RWPE2 (cell line): ENCODE measurements at places on chromosomes 16 and 17.

DNA sequence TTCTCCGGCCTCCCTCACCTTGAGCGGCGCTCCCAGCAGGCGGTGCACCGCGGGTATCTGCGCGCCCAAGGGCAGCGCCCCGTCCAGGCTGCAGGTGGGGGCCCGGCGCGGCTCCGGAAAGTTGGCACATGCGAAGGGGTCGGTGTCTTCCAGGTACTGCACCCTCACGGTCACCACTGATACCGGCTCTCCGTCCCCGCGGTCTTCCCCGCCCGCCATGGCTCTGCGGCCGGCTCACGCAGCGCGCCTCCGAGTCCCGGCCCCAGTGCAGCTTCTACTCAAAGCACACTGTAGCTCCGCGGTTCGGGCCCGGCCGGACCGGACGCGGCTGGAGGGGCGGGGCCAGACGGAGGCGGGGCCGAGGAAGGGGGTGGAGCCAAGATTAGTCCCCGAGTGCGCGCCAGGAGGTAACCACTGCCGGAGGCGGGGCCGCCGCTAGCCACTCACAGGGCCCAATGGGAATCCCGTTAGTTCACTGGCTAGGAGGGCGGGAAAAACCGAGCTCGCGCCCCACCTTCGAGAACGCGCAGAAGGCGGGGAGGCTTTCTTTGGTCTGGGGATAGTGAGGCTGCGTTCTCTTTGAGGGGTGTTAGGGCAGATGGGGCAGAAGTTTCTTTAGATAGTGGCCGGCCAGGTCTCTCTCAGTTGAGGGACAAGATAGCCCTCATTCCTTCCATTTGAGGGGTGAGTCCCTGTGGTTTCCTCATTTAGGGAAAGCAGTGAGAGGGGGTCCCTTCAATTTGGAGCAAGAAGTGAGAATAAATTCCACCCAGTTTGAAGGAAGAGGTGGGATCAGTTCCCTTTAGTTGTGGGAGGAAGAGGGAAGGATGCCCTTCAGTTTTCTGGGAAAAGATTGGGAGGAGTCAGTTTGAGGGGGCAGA, at the start of gene FHOD1:
FHOD1 (minus strand) TSS at position 290 of the 881 bp plus-strand sequence; CDS start at position 219, 71 bp downstream.
- DNase-seq: peak; percentile 99

DNA sequence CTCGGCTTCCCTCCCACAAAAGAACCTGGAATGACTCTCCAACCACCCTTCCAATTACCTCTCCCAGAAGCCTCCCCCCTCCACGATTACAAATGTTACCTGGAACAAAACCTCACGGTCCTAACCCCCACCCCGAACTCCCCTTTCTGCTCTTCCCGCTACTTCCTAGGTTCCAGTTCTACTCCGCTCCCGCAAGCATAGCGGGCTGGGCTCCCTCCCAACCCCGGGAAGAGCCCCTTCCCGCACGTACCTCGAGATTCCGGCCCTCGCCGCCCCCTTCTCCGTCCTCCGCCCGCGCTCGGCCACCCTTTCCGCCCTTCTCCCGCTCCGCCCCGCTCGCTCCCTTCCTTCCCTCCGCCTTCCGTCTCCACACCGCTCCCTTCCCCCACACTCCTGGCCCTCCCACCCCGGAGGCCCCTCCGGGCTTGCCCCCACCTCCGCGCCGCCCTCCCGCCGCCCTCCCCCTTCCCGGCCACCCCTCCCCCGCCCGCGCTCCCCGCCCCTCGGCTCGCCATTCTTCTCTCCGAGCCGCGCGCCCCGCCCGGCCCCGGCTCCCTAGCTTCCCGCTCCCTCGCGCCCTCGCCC, 457 bp downstream of the CHTF8 start:
- peak; percentile 90 for DNase-seq

GRCh38 chr17:67479148-67479547, 102.1 kb downstream of the PITPNC1 start:
- DNase-seq: no peak

DNA sequence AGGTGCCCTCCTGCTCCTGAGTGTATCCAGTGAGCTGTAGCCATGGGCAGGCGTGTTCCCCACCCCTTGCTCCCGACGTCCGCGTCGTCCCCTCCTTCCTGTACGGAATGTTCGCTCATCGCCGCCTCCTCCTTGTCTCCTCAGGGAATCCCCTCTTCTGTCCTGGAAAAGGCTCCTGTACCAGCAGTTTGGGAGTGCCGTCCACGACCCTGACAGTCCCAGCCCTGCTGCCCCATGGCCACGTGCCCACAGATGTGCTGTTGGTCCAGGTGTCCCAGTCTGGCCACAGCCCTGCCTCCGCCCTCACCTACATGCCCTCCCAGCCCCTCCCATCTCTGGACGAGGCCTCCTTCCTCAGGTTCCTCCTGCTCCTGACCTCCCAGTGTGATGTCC, 30.2 kb downstream of the OR1D5 start:
- no peak for DNase-seq

DNA sequence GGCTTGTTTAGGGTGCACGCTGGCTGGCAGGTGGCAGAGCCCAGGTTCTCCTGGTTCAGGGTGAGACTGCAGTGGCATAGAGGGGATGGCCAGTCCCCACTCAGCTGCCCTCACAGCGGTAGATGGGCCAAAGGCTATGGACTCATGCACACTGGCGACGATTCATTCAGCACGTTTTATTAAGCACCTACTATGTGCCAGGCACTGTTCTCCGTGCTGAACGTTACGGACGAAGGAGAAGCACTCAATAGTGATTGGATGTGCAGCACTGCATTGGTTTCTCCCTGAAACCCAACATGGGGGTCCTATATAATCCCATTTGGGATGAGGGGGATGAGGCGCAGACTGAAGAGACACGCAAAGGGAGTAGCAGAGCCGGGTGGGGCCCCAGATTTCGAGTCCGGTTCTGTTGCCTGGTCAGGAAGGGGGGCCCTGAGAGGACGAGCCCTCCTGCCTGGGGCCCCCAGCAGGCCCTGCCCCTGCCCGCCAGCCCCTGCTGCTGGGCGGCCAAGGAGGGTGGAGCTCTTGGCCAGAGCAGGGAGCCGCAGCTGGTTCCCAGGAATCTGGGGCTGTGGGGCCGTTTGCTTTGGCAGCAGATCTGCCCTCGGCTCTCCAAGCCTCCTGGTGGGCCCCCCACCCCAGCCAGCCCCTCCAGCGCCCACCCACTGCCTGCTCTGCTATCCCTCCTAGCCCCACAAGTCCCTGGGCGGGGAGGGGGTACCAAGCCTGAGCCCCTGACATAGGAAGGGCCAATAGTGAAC, 8.8 kb downstream of the GLIS2 start:
- peak; percentile 55 for DNase-seq

- no peak for DNase-seq
Observed at GRCh38 chr17:77526728-77527350, 386.1 kb downstream of the SEC14L1 start.

- DNase-seq: no peak
Observed at GRCh38 chr16:88131256-88131655, 180.0 kb downstream of the BANP start.

- no peak for DNase-seq
Observed at GRCh38 chr17:43587647-43588046, 41.5 kb upstream of the ETV4 start.

DNA sequence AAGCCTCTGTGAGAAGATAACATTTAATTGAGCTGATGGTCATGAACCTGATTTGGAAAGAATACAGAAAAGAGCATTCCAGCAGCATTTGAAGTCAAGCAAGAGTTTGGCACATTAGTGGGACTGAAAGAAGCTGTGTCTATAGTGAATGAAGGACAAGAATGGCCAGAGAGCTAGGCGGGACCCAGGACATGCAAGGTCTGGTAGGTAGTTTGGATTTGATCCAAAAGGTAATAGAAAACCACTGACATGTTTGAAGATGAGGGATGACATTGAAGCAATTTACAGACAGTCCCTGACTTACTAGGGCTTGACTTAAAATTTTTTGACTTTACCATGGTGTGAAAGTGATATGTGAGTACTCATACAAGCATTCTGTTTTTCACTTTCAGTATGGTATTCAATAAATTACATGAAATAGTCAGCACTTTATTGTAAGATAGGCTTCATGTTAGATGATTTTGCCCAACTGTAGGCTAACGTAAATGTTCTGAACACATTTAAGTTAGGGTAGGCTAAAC, 7.6 kb downstream of the CYB5B start:
- no peak for DNase-seq

GRCh38 chr17:2178798-2179501, 124.0 kb downstream of the HIC1 start:
- DNase-seq: no peak

DNA sequence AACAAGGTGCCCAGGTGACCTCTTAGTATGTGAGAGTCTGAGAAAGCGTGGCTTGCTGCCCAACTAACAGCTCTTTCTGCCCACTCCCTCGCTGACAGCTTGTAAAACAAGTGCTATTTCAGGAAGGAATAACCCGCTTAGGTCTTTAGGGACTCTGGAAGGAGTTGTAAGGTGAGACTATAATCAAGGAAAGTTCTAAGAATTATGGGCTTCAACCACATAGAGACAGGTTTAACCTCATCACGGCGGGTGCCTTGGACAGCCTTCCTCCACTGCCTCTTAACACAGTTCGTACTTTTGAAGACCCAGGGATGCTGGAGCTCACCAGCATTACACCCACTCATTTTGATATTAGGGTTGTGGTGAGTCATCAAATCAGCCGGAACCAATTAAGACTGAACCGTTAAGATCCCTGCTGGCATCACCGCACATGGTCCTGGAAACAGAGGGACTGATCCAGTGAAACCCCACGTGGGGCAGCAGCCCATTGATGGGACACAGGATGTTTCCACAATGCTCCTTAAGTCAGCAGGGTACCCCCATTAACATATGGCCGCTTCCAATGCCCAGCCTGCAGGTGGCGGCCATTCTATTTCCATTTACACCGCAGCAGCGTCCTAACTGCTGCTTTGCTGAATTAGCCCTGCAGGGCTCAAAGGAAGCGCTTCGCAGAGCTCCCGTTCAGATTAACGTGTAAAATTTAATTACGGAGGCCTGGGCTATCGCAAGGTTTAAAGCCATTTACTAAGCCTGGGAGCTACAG, 176.6 kb upstream of the SDK2 start:
- DNase-seq: peak; percentile 25

DNA sequence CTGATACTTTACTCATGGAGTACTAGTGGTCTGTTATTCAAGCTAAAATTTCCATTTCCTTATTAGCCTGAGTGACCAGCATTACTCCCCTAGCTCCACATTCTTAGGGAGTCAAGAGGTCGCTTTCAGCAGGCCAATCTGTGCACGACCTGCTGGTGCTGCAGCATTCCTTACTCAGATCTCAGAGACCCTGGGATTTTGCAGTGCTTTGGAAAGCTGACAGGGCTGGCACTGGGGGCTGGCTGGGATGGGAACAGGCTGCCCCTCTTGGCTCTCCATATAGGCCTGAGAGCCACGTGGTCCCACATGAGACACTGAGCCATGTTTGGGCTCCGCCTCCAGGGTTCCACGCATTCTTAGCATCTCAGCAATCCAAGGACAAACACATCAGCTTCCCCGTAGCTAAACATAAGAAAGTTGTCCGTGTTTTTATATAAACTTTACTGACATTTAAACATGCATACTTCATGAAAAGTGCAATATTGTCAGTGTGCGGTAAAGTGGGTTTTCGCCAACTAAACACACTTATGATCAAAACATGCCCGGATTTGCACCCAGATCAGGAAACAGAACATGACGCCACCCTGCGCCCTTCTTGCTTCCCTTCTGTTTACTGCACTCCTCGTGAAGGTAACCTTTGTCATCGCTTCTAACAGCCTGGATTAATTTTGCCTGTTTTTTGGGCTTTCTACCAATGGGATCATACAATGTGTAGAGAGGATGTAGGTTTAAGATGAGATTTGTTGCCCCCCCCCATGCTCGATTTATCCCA, 254.5 kb upstream of the CACNG5 start:
- DNase-seq: no peak

GRCh38 chr16:1126044-1126443, 26.9 kb upstream of the CACNA1H start:
- no peak for DNase-seq

DNA sequence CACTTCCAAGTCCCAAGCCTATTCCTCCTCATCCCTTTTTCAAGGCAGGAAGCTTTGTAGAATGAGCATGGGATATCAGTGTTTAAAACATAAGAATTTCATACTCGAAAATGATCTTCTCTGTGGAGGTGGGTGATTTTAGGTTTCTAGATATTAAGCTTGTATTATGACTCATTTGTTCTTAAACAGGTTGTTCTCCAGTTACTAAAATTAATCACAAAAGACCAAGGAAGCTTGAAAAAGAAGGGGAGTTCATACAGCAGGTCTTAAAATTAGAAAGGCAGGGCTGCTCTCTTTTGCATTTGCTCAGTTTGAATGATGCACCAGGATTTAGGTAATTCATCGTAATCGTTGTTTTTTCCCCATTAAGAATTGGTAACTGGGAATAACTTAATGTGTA, 208.7 kb downstream of the PRKCA start:
- no peak for DNase-seq

DNA sequence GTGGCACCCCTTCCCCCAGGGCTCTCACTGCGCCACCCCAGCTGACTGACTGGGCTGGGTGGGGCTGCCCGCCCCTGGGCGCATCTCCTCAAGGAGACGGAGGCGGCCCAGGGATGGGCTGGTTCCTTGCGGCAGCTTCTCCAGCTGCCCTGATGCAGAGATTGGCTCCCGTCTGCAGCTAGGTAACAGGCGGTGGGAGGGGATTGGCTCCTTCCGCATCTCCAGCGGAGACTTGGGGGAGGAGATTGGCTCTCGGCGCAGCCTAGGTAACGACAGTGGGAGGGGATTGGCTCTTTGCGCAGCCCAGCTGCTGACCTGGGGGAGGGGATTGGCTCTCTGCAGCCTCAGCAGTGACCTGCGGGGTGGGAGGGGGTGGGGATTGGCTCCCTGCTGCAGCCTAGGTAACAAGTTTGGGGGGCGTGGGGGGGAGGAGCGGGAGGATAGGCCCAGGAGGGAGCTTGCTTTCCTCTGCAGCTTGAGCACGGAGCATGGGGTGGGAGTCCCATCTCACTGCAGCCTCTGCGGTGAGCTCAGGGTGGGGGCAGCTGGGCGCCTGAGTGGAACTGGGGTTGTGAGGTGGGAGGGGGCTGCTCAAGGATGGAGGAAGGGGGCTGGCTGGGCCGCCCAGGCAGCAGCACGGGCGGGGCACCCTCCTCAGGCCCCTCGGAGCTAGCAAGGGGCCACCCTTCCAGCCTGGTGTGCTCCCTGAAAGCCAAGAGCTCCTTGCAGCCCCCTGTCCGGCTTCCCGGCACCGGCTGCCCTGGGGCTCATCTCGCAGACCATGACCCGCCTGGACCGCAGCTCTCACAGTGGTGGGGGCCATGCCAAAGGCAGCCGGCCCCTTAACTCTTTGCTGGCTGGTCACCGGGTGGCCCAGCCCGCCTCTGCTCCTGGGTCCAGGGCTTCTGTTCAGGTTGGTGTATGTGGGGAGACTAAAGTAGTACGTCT, 6.4 kb downstream of the NFE2L1 start:
- peak; percentile 95 for DNase-seq

- DNase-seq: no peak
Observed at GRCh38 chr16:79021991-79022630, 578.4 kb downstream of the MAF start.

- DNase-seq: peak; percentile 86
Observed at GRCh38 chr16:31135535-31136286, at the start of gene PRSS8. PRSS8 (minus strand) TSS chr16:31135727; CDS start chr16:31135498, 229 bp downstream.
